Motor neuron (in vitro differentiated cells): ENCODE measurements at places on chromosomes 5 and 9. TPM values are rescaled to one million over a fixed set of nuclear protein-coding genes. Genes with fewer than 3 reads are reported as not detected.

Gene WNT8A
- total RNA-seq = 0.95 and 0.97 TPM in 2 replicates

Gene PCDHGC4
- 4.4 and 4.6 TPM in 2 replicates for total RNA-seq

Gene C9orf43
- 0.53 and 0.70 TPM in 2 replicates for total RNA-seq

Gene SLC1A1
- total RNA-seq = 11.4 and 12.0 TPM in 2 replicates

Gene CDC20B
- 0.49 and 0.57 TPM in 2 replicates for total RNA-seq

Gene AFAP1L1
- total RNA-seq = 0.43 and 0.44 TPM in 2 replicates

Gene SVEP1
- 2.8 and 2.9 TPM in 2 replicates for total RNA-seq

Gene TAF1L
- total RNA-seq = 0.09 and 0.16 TPM in 2 replicates

Gene MARCHF11
- total RNA-seq = 8.8 TPM in 2 replicates

Gene SNCB
- total RNA-seq = 0.38 TPM in 1 of 2 replicates, not detected in the other

Gene MYMK
- not detected in 2 replicates for total RNA-seq

Gene ITGA1
- 46.9 and 53.5 TPM in 2 replicates for total RNA-seq

Gene LTC4S
- total RNA-seq = 0.68 and 1.2 TPM in 2 replicates

Gene ASPN
- total RNA-seq = 0.06 and 0.11 TPM in 2 replicates

Gene ROR2
- total RNA-seq = 15.2 and 17.3 TPM in 2 replicates

Gene SLC45A2
- total RNA-seq = 0.62 and 0.68 TPM in 2 replicates

Gene TLX3
- total RNA-seq = not detected in 2 replicates

Gene LRRC19
- total RNA-seq = 0.27 and 0.47 TPM in 2 replicates

Gene SUSD3
- total RNA-seq = not detected in 2 replicates

Gene DHX29
- total RNA-seq = 24.4 and 24.8 TPM in 2 replicates

Gene CCNI2
- 2.2 and 2.6 TPM in 2 replicates for total RNA-seq

Gene HAVCR2
- 0.10 and 0.16 TPM in 2 replicates for total RNA-seq

Gene SGTB
- total RNA-seq = 14.7 and 15.3 TPM in 2 replicates

Gene SPAAR
- total RNA-seq = 0.22 TPM in 1 of 2 replicates, not detected in the other

Gene BAAT
- total RNA-seq = 0.22 and 0.31 TPM in 2 replicates
